ENCODE measurements at places on chromosomes 7 and 10. TPM values are rescaled to one million over a fixed set of nuclear protein-coding genes. Genes with fewer than 3 reads are reported as not detected.

GRCh38 chr10:48494611-48495010 lies 110.3 kb downstream of the ARHGAP22 start:
- no peak for DNase-seq

DNA sequence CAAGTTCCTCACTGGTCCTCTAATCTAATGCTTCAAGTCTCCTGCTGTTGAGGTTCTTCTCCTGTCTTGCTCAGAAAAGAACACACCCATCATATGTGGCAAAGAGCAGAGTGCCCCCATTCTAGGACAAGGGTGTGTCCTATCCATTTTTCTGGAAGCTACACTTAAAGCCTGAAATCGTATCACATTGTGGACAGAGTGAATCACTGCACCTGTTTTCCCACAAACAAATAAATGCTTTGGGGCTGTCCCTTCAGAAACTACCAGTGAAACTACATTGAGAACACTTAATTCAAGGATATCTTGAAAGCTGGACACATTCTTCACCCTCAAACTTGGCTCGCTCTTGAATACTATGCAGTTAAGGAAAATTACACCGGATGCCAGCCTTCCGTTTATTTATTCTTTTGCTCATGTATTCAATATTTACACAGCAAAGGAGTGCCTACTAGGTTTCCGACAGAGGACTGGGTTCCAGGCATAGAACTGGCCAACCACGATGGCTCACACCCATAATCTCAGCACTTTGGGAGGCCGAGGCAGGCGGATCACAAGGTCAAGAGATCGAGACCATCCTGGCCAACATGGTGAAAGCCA lies 473.0 kb downstream of the GALNT17 start:
- no peak for DNase-seq

DNA sequence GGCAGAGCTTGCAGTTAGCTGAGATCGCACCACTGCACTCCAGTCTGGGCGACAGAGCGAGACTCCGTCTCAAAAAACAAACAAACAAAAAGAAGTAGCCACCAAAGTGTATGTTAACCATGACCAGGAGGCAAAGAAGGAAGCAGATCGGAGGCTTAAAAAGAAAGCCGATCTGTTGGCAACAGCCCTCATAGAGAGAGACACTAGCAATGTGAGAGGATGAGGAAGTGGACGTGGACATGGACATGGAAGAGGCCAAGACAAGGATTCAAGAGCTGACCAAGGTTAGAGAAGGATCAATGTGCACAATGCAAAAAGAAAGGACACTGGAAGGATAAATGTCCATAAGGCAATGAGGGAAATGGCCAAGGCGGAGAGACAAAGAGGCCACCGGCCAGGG lies 14.9 kb upstream of the ADCK2 start:
- DNase-seq = no peak

GRCh38 chr7:111242141-111242755 lies 151.3 kb downstream of the LRRN3 start:
- DNase-seq = no peak

DNA sequence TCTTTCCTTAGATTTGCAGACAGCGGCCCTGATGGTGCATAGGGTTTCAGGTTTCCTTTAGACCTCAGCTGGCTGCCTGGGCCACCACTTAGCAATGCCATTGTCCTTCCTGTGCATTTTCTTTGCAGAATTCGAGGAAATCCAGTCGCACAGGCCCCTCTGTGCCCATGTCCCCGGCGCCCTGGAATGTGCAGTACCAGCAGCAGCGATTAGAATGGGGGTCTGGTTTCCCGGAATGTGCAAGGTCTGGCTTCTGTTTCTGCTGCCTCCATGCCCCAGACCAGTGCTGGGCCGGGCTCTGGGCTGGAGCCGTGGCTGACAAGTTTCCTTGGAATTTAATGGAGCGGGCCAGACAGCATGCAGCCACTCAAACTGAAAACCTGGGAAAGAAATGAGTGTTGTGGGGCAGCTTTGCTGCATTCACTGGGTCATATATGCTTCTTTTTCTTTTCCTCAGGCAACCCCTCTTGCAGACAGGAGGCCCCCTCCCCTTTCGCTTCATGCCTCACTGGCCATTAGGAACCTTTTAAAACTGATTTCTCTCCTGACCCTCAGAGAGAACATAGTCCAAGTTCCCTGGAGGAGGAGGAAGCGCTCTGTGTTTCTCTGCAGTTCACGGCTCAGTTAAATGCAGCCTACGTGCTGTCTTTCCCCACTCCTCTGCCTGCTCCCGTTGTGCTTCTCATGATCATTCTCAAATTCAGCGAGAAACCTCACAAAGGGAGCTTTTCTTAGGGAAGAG lies 14.4 kb downstream of the HTRA1 start:
- no peak for DNase-seq

- DNase-seq = no peak
Observed at GRCh38 chr7:2813350-2814185, 30.5 kb downstream of the GNA12 start.

DNA sequence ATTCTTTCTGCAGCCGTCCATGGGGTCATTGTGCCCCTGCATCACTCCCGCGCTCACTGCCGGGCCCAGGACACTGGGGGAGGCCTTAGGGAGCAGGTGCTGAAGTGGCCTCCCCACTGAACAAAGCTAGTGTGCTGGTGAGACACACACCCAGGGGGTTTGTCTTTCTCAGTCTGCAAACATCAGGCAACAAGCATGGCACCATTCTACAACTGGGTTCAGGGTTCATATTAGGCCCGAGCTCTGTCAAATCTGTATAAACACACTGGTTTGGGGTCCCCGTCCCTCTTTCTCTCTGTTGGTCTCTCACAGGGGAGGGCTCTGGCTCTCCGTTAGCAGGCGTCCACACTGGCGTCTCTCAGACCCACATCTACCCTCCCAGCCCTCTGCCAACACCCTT lies 11.1 kb upstream of the PPP2R2D start:
- no peak for DNase-seq

DNA sequence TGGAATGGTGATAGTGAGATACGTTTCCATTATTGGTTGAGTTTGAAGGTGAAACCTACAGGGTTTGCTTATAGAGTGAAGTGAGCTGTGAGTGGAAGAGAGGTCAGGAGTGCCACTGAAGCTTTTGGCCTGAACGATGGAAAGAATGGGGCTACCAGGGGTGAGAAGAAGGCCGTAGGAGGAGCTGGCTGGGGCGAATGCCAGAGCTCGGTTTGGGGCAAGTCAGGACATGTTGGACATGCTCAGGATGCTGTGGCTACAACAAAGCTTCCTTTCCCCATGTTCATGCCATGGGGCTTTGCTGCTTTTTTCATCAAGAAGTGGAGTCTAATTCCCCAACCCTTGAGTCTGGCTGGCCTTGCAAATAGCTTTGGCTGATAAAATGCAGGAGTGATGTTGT lies 253.7 kb downstream of the GLRX3 start:
- no peak for DNase-seq

Gene GPER1
- total RNA-seq = 7.7 TPM

Gene LRRC17
- not detected for total RNA-seq

Gene LRGUK
- 0.13 TPM for total RNA-seq

Gene GPR85
- total RNA-seq = not detected

Gene MACC1
- 26.6 TPM for total RNA-seq

Gene ANTXRL
- not detected for total RNA-seq

Gene OIT3
- total RNA-seq = not detected

Gene CLRN3
- total RNA-seq = not detected

Measured in GM12878 (cell line).